Amniotic epithelial cell (primary cell): ENCODE measurements at places on chromosomes 5 and 9.

- DNase-seq = peak; percentile 41
These were observed 69.8 kb downstream of the KDM4C start for GRCh38 chr9:6827439-6828145.

DNA sequence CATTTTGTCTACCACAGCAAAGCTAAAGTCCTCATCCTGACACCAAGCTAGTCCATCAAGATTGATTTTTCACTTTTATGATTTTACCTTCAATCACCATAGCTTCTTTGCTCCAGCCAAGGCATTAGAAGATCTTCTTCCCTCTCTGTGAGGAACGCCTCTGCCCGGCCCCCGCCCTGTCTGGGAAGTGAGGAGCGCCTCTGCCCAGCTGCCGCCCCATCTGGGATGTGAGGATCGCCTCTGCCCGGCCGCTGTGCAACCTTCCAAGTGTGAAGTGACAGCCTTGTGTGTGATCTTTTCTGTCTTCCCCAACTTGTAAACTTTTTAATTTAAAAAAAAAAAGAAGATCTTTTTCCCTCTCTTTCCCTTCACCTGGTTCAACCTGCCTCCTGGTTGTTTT is 210.5 kb upstream of the NREP start:
- DNase-seq = no peak

DNA sequence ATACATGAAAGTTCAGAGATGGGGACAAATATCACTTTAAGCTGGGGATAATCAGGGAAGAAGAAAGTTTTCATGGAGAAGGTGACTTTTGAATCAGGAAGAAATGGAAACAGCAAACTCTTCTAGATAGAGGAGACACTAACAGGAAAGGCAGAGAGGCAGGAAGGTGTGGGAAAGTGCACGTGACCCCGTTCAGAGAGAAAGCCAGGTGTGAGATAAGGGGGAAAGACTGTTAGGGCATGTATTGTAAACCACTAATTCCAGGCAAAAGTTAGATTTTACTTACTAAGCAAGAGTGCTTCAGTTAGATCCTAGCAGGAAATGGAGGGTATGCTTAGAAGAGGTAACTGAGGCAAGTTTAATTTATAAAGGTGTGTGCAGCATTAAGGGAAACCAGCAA is 58.5 kb downstream of the PDCD1LG2 start:
- DNase-seq = no peak

DNA sequence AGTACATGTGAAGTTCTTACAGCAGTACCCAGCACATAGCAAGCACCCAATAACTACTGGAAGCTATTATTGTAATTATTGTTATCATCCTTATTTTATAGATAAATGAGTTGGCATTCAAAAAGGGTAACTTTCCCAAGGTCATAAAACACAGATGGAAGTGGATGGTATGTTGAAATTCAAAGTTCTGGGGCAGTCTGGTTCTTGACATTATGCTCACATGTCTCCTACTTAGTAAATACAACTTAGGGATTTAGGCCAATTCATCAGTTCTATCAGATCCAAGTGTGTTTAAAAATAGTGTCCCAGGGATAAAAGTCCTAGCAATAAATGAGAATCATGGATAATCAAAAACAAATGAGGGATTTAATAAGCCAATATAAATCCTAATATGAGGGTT is 265.2 kb downstream of the ADAMTSL1 start:
- DNase-seq = no peak

GRCh38 chr9:17402309-17402708 is 176.6 kb upstream of the SH3GL2 start:
- DNase-seq = peak; percentile 32

GRCh38 chr9:7802666-7803065 is 3.1 kb upstream of the DMAC1 start:
- DNase-seq = peak; percentile 58

DNA sequence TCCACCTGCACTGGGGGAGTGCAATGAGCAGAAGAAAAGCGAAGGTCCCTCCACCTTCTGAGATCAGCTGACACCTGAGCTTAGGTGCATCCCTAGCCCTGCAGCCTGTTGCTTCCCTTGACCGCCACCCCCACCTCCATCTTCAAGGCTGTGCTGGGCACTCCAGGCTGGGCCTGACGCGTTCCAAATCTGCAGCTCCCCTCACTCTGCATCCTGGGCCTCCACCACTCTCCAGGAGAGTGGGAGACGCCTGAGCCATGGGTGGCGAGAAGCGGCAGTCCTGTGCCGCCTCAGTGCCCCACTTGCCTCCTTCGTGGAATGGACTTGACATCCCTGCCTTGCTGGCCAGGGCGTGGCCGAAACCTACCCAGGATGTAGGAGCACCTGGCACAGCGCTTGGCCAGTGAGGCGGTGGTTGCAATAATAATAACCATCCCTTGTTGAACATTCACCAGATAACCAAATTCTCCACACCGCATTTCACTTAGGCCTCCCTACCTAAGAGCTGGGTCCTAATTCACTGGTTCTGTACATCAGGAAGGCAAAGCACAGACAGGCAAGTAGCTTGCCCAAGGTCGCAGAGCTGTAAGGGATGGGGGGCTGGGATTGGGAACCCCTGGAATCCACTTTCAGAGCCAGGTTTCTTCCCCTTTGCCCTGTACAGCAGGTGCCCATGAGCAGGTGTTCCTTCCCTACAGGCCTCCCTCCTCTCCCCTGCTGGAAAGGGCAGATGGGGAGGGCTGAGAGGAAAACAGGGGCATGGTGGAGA is 11.7 kb downstream of the B4GALT7 start:
- DNase-seq = no peak

DNA sequence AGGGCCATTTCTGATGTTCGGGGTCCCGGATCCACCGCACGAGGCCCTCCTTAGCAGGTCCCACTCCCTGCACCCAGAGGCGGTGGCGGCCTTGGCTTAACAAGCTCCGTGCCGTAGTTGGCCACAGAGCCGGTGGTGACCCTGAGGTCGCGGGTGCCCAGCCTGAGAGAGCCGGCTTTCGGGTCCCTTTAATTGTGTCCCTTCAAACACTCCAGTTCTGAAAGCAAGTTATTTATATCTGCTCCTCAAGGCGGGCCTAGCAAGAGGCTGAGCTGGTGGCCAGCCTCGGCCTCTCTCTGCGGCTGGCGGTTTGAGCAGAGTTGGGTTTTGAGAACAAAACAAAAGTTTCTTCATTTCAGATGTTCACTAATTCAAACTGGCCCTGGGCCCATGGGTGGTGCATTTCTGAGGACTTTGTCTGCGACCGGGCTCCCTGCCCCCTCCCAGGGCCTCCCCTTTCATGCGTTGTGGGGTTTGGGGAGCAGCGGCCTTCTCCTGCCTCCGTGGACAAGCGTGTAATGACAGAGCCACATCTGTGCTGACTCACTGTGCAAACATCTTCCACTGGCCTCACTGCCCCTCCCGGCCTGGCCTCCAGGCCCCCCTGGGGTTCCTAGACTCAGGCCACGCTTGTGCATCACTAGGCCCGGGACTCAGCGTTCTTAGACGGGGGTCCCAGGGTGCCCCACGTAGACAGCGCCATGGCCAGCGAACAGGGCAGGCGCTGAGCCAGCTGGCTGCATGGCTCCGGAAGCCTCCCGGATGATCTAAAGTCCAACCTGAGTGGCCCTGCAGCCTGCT is 49.4 kb upstream of the COL5A1 start:
- peak; percentile 79 for DNase-seq

GRCh38 chr9:69173891-69174615 is at the start of gene TJP2:
TSS of gene TJP2 (plus strand) at chr9:69174277. CDS start at chr9:69174373, 96 bp downstream.
- DNase-seq = peak; percentile 55

DNA sequence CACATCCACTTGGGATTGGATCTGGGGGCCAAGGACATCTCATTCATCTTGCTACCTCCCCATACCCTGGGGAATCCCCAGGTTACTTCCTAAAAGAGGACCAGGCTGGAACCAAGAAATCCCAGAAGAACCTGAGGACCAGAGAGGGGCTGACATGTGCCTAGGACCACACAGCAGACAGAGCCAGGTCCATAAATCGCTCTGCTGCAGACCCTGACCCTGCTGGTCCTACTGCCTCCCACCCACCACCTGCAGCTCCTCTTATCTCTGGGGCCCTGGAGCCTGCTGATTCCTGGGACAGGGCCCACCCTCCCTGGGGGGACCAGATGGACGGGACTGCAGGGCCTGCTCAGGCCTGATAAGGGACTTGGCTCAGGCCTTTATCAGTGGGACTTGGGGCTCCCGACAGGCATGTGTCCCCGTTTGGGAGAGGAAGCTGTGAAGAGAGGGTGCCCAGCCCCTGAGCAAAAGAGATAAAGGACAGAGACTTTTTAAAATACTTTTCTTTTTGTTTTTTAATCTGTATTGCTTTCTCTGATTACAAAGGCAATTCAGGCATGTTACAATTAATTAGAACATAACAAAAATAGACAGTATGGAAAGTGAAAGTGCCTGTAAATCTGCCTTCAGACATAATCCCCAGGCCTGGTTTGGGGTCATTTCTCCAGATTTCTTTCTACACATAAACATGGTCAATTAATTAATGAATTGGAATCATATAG is 101.3 kb upstream of the LARP1 start:
- no peak for DNase-seq

DNA sequence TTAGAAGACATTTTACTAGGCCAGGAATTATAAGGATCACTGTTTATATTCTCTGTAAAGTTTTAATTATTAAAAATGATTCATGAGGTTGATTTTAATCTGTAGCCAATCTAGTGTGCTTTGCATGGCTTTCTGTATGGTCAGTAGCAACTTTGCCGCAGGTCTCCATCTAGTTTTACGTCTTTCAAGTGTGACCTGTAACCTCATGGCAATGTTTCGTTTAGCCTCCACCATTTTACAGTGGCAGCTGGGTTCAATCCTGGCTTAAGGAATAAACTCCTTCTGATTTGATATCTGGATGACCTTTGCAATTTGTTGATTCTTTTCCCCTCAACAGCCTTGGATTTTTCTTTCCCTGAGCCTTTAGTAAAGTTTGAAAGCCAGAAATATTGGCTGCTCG is 434.5 kb upstream of the CDH9 start:
- no peak for DNase-seq

DNA sequence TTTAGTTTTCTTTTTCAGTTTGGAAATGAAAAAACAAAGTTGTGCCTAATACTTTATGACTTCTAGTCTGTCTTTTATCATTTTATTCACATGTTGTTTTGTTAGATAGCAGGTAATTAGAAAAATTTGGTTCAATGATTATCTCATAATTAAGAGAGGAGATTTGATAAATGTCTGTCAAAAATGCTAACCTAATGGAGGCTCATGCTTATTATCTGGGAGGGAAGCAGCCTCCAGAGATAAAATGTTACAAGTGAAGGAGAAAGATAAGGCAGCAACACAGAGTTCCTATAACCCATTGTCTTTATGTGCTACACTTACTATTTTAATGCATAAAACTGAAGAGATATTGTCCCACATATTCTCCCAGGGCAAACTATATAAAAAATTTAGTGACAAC is 53.5 kb downstream of the SLC27A6 start:
- DNase-seq = no peak
